Frontal cortex (tissue), 4 donors: ENCODE measurements at places on chromosomes 7 and 10. TPM values are rescaled to one million over a fixed set of nuclear protein-coding genes. Genes with fewer than 3 reads are reported as not detected.
A peak's percentile ranks its signal among the peaks of the same experiment; 100 is the strongest.

GRCh38 chr7:19984231-19984632 lies 210.8 kb upstream of the TMEM196 start:
- DNase-seq = no peak

- no peak for DNase-seq
Measured at GRCh38 chr10:74047871-74048270, 50.0 kb downstream of the VCL start.

DNA sequence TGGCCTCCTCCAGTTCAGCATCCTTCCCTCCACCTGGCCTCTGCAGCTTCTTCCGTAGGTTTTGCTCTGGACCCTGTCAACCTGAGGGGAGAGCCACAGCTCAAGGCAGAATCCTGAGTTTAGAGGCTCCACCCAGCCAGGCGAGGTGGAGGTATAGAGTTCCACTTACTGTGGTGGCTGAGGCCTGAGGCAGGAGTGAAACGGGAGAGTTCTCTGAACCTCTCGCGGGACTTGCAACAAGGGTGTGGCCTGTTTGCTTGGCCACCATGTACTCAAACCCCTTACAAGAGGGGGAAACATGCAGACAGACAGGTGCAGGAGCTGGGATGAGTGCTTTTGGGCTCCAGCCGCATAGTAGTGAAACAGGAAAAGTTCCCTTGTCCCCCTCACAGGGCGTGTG lies 154.0 kb upstream of the C7orf33 start:
- no peak for DNase-seq

GRCh38 chr10:13564576-13564975 lies 22.2 kb upstream of the PRPF18 start:
- DNase-seq = no peak

GRCh38 chr7:32479574-32480200 lies 10.5 kb downstream of the LSM5 start:
- peak; percentile 31 for DNase-seq

DNA sequence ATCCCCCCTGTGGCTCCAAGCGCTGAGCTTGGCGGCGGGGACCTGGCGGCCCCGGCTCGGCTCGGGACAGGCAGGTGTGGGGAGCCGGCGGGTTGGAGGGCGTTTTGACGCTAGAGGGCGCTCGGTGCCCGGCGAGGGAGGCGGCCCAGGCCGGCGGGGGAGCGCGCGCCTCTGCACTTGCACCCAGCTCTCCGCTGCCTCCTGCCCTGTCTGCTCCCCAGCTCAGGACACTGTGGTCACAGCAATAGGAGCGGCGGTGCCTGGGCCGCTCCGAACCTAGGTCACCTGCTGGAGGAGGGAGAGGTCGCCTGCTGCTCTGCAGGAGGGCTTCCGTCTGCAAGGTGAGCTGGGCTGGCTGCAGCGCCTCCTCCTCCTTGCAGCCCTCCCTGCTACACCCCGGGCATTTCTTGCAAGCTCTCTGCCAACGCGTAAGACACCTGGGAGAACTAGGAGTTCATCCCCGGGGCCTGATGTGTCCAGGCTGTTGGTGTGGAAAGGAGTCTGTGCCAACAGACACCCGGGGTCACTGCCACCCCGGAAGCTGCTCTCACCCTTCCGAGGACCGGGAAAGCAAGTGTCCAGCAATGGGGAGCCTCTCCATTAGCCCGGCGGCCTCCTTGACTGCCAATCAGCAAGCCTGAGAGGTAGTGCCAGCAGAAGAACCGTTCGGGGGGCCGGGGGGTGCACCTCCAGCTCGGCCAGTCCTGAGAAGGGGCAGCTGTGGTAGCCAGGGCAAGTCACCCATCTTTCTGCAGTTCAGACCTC lies 620.4 kb downstream of the GALNT17 start:
- no peak for DNase-seq

- no peak for DNase-seq
Measured at GRCh38 chr7:44287488-44288380, 37.7 kb downstream of the CAMK2B start.

COL26A1 gene
- total RNA-seq = 14.3 TPM

AKR1C4 gene
- not detected for total RNA-seq

TAS2R5 gene
- total RNA-seq = 0.82 TPM

MSMB gene
- not detected for total RNA-seq

EPO gene
- total RNA-seq = not detected
